Hematopoietic multipotent progenitor cell treated with erythropoietin and hydrocortisone succinate and interleukin-3 and kit ligand, for 17 days (in vitro differentiated cells): ENCODE measurements at places on chromosomes 4 and X.

- no peak for DNase-seq
These were observed 29.2 kb downstream of the MAD2L1 start for GRCh38 chr4:120037411-120037810.

DNA sequence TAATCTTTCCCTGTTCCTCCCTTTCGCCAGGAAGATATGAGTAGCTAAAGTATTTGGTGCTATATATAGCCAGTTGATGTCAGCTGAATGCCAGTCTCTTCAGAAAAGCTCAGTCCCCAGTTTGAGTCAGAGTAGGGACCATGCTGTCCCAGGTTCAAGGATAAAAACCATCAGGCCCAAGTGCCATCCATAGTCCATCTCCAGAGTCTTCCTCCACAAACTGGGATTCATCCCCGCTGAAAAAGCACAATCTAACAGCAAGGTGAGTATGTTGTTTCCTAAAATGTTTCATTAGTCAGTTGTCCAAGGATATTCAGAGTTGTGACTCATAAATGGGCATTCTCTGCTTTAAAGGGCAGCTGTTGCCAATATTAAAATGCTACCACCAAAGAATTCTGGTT is at the start of gene MYOZ2:
Gene MYOZ2, plus strand, starts transcription at position 112 of the 401 bp plus-strand sequence. CDS start 694 bp downstream, outside the sequence.
- DNase-seq = no peak

DNA sequence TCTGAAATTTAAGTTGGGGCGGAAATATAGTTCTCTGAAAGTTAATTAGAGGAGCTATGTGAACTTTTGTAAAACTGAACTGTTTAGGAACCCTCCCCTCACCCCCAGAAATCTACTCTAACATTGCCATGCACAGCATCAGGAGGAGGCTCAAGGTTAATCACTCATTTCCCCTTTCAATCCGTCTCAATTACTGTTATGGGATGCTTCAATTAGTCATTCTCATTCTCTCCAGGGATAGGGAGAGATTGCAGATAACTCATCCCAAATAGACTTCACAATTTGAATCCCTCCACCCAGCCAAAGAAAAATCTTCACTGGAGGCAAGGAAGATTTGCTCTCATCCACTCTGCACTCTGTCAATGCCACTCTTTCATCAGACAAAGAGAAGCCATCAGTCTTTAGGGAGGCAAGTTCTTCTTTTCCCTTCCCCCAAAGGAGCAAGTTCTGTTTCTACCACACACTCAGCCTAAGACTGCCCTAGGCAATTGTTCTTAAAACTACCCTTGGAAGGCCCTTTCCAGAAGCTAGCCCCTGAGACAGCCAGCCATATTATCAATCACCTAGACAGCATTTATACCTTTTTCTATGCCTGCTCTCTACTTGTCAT is 140.4 kb downstream of the SLC10A7 start:
- no peak for DNase-seq

- no peak for DNase-seq
These were observed 64.7 kb downstream of the RBM47 start for GRCh38 chr4:40564815-40565483.

DNA sequence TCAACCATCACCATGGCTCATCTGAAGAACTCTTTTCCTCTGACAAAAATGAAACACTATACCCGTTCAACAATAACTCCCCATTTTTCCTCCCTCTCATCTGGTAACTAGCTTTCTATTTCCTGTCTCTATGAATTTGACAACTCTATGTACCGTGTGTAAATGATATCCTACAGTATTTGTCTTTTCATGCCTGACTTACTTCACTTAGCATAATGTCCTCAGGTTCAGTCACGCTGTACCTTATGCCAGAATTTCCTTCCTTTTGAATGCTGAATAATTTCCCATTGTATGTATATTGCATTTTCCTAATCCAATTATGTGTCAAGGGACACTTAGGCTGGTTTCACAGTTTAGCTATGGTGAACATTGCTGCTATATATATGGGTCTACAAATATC is 18.2 kb downstream of the MAGEA9 start:
- DNase-seq = no peak

DNA sequence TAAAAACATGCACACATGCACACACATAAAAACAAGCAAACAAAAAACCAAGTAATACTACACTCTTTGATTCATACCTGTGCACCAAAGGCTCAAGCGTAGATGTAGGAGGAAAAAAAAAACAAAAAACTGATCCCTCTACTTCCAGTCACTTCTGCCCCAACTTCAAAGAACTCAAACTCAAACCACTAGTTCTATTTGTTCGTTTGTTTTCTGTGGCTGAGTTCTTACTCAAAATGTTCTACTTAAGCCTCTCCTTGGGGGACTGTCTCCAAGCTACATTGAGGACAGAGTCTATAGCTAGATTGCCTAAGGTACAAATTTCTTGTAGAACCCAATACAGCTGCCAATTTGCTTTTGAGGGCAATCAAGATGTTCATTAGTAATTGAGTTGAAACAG is 171.0 kb upstream of the ATOH1 start:
- DNase-seq = no peak

GRCh38 chrX:153490217-153490930 is 4.4 kb upstream of the BGN start:
- no peak for DNase-seq

DNA sequence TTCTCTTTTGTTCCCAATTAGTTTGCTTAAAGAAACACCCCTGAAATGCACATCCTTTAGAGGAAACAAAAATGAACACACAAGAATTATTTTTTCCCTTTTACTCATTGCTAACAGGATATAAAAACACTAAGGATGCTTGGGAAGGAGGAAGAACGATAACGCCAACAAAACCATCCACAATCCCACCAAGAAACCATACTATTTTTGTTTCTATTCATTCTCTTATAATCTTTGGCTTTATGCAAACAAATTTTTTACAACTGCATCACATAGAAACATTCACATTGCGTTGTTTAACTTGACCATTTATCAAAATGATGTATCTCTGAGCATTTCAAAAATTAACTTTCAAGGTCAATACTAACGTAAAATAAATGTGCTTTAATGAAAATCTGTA is 12.0 kb downstream of the APBB2 start:
- DNase-seq = no peak

- no peak for DNase-seq
These were observed 6.9 kb upstream of the TMEM156 start for GRCh38 chr4:39039108-39039507.

- no peak for DNase-seq
These were observed 22.7 kb downstream of the JADE1 start for GRCh38 chr4:128832243-128832625.

- DNase-seq = no peak
These were observed 139.3 kb downstream of the BMPR1B start for GRCh38 chr4:94897023-94897422.

DNA sequence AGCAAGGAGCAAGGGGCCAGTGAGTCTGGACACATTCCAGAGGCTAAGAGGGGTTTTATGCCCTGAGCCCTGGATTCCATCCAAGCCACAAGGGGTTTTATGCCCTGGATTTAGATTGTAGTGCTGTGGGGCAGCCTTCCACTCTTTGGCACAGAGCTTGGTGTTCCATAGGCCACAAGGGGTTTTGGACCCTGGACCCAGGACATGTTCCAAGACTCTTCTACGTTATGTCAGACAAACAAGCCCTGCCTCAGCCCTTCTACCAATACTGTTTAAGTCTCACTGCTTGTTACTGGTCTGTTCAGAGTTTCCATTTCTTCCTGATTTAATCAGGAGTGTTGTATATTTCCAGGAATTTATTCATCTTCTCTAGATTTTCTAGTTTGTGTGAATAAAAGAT is 12.8 kb upstream of the SCARB2 start:
- no peak for DNase-seq

- no peak for DNase-seq
These were observed 43.8 kb downstream of the CDX4 start for GRCh38 chrX:73490661-73491060.

DNA sequence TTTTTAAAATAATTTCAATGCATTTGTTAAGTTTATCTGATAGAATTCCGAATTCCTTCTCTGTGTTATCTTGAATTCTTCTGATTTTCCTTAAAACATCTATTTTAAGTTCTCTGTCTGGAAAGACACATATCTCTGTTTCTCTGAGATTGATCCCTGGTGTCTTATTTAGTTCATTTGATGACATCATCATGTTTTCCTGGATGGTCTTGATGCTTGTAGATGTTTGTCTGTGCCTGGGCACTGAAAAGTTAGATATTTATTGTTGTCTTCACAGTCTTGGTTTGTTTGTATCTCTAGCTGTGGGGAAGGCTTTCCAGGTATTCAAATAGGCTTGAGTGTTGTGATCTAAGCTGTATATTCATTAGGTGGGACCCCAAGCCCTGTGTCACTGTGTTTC is 1028.8 kb downstream of the GLUD2 start:
- DNase-seq = no peak

DNA sequence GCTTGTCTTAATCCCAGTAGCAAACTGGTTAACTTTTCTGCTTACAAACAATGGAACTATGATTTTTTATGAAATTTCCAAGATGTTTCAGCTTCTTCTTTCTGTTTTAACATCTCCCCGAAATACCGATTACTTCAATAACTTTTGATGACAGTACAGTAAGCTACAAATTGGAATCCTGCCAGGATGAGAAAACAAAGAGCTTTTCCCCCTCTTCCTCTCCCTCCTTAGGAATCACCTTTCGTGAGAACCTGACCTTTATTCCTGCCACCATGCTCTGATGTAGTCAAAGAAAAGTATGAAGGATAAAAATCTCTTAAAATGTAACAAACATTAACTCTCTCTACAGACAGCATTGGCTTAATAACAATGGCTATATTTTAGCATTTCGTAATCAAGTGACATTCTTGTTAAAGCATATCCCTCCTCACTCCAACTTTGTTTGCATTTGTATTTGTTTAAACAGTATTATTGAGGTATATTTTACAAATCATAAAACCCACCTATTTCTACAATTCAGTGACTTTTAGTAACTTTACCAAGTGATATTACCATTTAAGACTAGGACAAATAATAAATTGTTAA is 148.7 kb upstream of the NAP1L5 start:
- DNase-seq = no peak

- DNase-seq = no peak
These were observed 63.0 kb upstream of the FAM9A start for GRCh38 chrX:8864161-8864560.

DNA sequence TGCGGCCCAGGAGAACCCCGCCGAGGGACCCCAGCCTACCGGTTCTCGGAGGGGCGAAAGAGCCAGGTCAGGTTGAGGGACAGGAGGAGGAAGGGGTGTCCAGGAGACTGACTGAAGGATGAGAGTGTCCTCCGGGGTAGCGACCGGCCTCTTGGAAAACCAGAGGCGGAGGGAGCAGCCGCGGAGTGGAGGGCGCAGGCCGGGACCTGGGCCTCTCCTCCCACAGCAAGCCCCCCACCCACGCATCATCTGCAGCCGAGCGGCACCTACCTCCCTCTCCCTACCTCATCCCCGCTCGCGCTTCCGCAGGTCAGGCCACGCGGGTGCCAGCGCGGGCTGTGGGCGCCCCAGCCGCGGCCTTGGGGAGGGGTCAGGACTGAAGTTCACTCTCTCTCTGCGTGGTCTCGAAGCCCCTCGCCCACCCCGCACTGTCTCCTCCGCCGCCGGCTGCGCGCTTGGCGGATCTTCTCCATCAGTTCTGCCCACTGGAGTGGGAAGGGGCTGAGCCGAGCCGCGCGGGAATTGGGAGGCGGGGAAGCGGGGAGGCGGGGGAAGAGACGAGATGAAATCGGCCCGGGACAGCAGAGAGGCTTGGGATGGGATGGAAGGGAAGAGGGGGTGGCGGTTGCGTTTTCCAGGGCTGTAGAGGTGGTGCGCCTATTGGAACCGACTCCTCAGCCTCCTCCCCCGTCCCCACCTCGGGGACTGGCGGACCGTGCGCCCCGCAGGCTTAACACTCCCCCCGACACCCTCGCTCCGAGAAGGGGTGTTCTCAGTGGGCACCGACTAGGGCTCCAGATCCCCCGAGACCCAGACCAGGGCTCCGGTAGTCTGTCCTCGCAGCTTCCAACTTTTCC is 1.8 kb downstream of the NLGN4X start:
- DNase-seq = no peak

GRCh38 chrX:70774223-70774622 is 134.3 kb downstream of the TEX11 start:
- DNase-seq = no peak

DNA sequence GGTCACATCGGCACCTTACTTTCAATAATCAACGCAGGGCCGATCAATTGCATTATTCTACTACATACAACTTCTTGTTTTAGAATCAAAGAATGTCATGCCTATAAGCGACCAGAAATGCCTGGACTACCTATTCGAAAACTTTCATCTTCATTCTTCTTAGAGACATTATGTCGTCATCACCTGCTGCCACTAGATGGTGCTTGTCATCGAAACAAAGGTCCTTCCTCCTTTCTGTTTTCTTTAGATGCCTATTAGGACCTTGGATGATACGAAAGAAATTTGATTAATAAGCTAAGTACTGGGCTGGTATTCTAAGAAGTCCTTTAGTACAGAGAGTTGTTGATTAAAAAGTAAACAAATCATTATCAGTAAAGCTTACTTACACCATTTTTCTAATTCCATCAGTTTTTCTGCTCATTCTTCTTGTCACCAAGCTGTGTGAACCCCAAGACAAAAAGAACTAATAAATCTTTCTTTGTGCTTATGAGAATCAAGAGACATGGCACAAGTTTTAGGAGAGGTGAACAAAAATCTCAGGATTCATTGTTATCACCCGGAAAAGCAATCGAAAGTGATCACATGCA is 154.5 kb upstream of the SLC4A4 start:
- no peak for DNase-seq

DNA sequence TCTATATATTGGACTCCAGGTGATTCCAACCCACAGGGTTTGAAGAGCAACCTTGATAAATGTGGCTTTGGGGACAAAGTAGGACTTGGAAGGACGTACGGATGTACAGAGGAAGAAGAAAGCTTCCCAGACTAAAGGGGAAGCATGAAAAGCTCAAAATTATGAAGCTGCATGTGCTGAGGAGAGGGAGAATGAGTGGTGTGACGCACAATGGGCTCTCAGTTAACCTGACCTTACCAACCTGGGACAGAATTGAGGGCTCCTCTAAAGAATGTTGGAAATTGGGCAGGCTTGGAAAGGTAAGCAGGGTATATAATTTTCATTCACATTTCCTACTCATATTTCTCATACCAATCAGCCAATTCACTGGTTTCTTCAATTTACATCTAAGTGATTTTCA is 10.5 kb upstream of the TIGD2 start:
- no peak for DNase-seq

DNA sequence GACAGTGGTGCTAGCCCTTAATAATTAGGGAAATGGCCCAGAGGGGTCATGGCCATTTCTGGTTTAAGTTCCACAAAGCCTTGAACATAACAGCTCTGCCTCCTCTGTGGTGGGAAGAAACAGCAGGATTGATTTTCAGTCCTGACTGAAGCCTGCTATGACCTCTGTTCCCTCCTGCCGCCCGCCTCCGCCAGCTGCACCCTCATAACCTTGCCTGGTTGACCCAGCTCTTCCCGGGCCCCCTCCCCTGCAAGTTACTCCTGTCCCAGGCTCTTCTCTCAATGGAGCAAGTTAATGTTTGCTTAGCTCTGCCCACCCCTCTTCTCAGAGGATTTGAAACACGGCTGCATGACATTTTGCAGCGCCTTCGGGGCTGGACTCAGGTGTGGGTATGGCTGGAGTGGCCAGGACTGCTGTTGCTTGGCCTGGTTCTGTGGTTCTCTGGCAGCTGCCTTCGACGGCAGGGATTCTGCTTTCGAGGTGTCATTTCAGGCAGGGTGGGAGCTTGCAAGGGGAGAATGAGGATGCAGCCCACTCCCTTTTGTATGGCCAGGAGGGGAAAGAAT is 27.3 kb downstream of the BCORL1 start:
- DNase-seq = no peak
